ENCODE measurements at places on chromosomes 6 and 20. TPM values are rescaled to one million over a fixed set of nuclear protein-coding genes. Genes with fewer than 3 reads are reported as not detected.

GRCh38 chr20:35010405-35011192, 54.9 kb downstream of the MYH7B start:
- DNase-seq: peak; percentile 50
- H3K27me3 ChIP-seq: no peaks in the 10 kb centered on the region
- H3K4me1 ChIP-seq: peaks cover 15% of the 10 kb centered on the region
- peaks cover 86% of the 10 kb centered on the region for H3K36me3 ChIP-seq
- H3K27ac ChIP-seq: peak overlapping the region; percentile 30

DNA sequence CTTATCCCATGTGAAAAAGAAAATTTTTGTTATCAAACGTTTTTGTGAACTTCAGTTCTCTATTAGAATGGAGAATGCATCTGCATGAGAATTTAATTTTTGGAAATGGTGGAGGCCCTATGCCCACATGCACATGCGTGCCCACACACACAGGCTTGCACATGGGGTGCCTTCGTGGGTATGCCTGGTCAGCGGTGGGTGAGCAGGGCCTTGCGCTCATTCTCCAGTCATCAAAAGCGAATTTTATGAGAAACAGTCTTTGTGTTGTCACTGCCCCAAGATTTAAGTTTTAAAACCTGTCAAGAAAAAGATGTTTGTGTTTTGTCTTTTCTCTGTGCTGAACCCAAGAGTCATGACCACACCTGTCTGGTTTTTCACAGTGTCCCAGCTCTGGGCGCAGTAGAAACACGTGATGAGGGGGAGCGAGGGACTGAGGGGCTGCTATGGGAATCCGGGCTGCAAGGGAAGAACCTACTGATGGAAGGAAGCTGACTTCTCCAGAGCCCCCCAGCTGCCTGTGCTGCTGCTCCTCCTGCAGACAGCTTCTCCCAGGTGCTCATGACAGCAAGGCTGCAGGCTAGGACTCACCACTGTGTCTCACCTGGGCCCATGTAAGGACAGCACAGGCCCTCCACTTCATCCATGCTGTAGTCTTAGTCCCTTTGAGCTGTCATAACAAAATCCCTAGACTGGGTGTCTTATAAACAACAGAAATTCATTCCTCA, 153.6 kb downstream of the SYCP2 start:
- H3K27me3 ChIP-seq: no peaks in the 10 kb centered on the region
- H3K4me1 ChIP-seq: no peaks in the 10 kb centered on the region
- no peak for DNase-seq
- H3K27ac ChIP-seq: no peak overlapping the region
- no peaks in the 10 kb centered on the region for H3K36me3 ChIP-seq
- H3K4me3 ChIP-seq: no peak overlapping the region

DNA sequence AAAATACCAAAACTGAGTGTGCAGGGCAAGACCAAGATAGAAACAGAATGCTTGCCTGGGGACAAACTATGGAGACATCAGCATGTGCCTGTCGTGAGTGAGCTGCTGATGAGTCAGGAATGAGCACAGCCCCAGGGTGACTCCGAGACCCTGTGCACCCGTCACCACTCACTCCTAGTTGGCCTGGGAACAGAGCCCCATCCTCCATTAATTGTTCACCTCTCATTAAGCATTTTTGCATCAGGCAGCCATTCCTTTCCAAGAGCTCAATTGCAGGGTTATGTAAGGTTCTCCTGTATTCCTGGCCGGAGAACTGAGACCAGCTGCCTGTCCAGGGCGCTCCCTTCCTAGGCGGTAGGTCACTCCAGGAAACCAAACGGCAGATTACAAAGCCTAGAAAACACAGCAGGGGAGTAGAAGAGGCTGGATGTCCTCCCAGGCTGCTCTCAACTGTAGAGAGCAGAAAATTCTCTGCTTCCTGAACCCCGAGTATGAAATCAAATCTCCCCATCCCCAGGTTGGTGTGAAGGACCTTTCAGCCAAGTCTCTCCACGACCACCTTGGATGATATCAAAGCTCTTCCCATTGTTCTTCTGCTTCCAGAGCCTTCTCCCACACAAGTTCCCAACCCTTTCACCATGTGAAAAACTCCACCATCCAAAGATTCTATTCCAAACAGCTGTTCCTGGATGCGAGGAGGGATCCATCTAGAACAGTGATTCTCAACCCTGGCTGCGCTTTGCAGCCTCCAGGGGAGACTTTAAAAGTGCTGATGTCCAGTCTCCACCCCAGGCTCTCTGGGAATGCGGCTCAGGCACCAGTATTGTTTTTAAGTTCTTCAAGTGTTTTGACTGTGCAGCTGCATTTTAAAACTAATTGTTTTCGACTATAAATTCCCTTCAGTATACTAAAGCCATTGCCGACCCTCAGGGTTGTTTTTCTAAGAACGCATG, 532.6 kb upstream of the JARID2 start:
- H3K27ac ChIP-seq: no peak overlapping the region
- no peaks in the 10 kb centered on the region for H3K4me1 ChIP-seq
- H3K4me3 ChIP-seq: no peak overlapping the region
- H3K27me3 ChIP-seq: no peaks in the 10 kb centered on the region
- H3K36me3 ChIP-seq: no peaks in the 10 kb centered on the region
- DNase-seq: no peak

The MRS2 gene
- 3.2 TPM for total RNA-seq

The TAF4 gene
- 166 TPM for total RNA-seq

- no peaks in the 10 kb centered on the region for H3K36me3 ChIP-seq
- no peak overlapping the region for H3K4me3 ChIP-seq
- no peak overlapping the region for H3K27ac ChIP-seq
Measured at GRCh38 chr6:11634948-11635347, 97.4 kb downstream of the TMEM170B start.

The NHLRC1 gene
- 0.32 TPM for total RNA-seq

DNA sequence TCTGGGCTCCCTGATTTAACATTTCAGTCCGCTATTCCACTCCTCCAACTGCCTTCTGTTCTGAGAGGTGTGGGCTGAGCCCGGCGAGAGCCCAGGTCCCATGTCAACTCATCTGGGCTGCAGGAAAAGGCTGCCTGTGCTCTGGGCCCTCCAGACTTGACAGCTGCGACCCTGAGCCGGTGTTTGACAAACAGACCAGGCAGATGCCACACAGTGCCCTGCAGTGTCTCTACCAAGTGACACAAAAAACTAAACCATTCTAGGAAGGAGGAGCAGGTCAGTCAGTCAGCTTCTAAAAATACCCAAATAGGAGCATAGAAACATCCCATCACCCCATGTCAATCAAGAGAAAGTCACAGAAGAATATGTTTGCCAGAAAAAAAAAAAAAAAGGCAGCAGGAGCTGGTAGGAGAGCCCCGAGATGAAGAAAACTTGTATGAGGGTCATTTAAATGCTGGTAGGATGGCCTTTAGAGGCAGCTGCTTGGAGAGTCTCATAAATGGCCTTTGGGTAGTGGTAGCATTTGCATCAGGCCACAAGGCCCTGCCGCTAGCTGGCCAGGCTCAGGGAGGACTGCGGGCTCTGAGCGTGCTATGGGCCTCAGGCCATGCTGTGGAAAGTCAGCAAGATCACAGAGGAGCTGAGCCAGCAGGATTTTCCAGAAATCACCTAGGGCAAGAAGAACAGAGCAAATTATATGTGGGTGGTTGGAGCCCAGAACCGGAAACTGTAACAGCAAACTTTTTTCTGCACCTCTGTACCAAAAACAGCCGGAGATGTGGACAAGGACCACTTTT, 36.6 kb upstream of the GFOD1 start:
- no peaks in the 10 kb centered on the region for H3K4me1 ChIP-seq
- H3K27me3 ChIP-seq: no peaks in the 10 kb centered on the region
- no peak for DNase-seq
- no peak overlapping the region for H3K4me3 ChIP-seq
- no peaks in the 10 kb centered on the region for H3K36me3 ChIP-seq
- H3K27ac ChIP-seq: no peak overlapping the region

Data from ascending aorta (tissue), 2 donors.